ENCODE measurements at places on chromosomes 5 and 9. TPM values are rescaled to one million over a fixed set of nuclear protein-coding genes. Genes with fewer than 3 reads are reported as not detected.

Gene SLCO4C1
- not detected for total RNA-seq

Gene NPR3
- total RNA-seq: 43.4 TPM

Gene PCDHGA7
- 10.3 TPM for total RNA-seq

Gene C5orf63
- 2.4 TPM for total RNA-seq

Gene GRIN3A
- not detected for total RNA-seq

Gene IFNK
- not detected for total RNA-seq

Gene MEIKIN
- total RNA-seq: not detected

Gene ROPN1L
- 0.36 TPM for total RNA-seq

Gene ACTBL2
- total RNA-seq: 0.03 TPM

Gene ZNF879
- total RNA-seq: 4.6 TPM

Gene MARCOL
- not detected for total RNA-seq

Gene SPATA31E1
- total RNA-seq: not detected

Gene INSL6
- total RNA-seq: not detected

Gene STC2
- total RNA-seq: 159 TPM

Gene PLCXD3
- 1.7 TPM for total RNA-seq

Gene GABRP
- total RNA-seq: not detected

Gene LAMC3
- total RNA-seq: 0.33 TPM

Gene SIT1
- 0.07 TPM for total RNA-seq

Gene SH3TC2
- 2.4 TPM for total RNA-seq

Gene SH3RF2
- total RNA-seq: 13.1 TPM

Gene OR1L8
- total RNA-seq: not detected

Gene CARD19
- total RNA-seq: 47.2 TPM

Gene GAPT
- total RNA-seq: not detected

Gene KLHL3
- 3.6 TPM for total RNA-seq
